ENCODE measurements at places on chromosomes 2 and 18.
A peak's percentile ranks its signal among the peaks of the same experiment; 100 is the strongest.

DNA sequence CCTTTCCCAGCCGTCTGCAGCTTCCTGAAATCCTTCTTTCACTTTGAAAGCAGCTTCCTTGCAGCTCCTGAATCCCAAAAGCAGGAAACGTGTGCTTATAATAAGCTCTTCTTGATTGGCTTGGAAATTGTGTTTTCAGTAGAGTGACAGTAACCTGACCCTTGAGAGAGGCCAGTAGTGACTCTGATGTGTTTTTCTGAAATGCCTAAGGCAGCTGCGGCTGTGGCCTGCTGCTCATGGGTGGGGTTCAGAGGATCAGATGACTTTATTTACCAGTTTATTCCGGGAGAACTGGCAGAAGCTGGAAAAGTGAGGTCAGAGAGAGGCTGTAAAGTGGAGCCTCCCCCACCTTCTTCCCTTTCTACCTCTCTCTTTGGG is 31.9 kb upstream of the RPIA start:
- no peak for DNase-seq

GRCh38 chr2:42401773-42402172 is 40.8 kb upstream of the COX7A2L start:
- DNase-seq: no peak

GRCh38 chr2:3172265-3172935 is 205.2 kb downstream of the EIPR1 start:
- no peak for DNase-seq

DNA sequence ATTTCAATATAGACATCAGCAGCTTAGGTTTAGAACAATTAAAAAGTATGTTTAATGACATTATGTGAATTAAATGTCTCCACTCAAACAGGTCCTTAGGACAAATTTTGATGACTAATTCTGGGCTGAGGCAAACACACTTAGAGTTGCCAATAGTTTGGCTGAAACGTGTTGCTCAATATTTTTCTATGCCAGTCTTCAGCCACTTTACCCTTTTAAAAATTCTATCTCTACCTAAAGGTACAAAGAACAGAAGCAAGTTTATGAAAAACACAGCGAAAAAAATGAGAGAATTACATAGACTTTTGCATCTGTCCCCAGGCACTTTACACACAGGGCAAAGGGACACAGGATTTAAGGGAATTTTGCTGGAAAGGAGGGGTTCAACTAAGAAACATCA is 4.5 kb downstream of the IDH1 start:
- DNase-seq: no peak

DNA sequence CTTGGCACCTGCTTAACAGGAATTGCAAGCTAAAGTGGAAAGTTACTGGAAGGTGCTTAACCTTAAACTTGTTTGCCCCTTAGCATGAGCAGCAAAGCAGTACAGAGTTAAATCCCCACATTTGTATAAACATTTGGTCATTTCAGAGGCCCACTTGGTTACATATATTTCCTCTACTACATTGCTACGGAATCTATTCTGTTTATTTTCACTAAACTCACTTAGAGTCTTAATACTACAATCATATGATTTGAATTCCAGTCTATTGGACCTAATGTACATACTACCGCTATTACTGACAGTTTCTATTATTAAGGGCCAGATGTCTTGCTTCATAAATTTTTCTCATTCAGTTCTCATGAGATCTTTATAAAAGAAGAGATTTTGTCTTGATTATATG is 1294.0 kb downstream of the LRP1B start:
- DNase-seq: no peak

- DNase-seq: no peak
Observed at GRCh38 chr2:104977958-104978357, 59.9 kb upstream of the MRPS9 start.

DNA sequence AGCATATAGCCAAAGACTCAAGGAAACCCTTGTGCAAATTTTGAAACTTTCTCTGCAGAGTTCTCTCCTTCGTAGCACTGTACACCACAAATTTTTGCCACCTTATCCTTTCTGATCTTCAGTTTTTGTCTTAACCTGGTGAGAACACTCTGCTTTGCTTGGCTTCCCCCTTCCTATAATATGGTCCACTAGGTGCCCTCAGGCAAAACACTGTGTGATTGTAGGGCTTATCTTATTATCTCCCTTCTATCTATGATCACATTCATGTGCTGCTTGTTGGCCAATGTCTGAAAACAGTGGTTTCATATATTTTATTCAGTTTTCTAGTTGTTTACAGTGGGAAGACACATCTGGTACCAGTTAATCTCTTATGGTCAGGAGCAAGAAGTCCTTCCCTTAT is 111.1 kb downstream of the MTX2 start:
- DNase-seq: no peak

GRCh38 chr18:9712611-9713010 is 4.5 kb downstream of the RAB31 start:
- DNase-seq: no peak

GRCh38 chr2:74387346-74387745 is 7.2 kb upstream of the DCTN1 start:
- DNase-seq: no peak

DNA sequence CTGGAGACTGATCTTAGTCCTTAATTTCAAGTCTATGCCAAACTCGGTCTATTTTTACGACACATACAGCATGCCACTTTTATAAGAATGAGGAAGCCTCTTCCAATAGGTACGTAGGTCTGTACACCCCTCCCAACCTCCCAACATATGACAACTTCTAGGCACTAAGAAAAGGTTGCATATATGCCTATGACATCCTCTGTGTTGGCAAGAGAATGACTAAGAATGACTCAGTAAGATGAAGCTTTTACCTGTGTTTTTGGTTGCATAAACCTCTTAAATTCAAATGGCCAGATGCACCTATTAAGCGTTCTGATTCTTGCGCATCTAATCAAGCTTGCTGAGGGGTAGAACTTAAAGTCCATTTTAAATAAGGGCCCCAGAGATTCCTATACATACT is 586.4 kb upstream of the ZEB2 start:
- no peak for DNase-seq

DNA sequence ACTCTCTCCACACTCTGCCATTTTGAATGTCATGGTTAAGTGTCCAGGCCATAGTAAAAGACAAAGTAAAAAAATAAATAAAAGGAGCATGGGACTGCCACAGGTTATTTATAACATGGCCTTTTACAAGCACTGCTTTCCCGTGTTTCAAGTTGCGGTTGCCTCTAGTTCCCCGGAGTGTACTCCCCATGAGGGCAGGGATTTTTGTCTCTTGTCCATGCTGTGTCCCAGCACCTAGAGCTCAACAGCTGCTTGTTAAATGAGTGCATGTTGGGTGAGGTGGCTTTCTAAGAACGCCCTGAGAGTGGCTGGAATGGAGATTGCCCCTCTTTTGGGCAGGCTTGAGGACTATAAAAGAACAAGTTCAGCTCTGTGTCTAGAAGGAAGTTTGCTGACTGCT is 8.4 kb downstream of the CAVIN2 start:
- DNase-seq: no peak

DNA sequence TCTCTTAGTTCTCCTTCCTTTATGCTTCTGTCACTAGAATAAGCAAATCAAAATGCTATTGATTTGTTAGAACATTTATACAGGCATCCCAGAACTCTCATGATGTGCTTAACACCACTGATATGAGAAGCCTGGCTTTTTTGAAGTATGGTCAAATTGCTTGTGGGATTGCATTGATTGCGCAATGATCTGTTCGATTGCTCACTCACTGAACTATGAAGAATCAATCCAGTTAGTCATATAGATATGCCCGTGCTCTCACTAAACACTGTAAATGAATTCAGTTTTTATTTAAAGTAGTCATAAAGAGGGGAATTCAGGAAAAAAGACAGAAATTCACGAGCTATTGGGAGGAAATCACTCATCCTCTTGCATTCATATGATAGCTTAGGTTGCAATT is 1237.8 kb downstream of the SUCLG1 start:
- no peak for DNase-seq

DNA sequence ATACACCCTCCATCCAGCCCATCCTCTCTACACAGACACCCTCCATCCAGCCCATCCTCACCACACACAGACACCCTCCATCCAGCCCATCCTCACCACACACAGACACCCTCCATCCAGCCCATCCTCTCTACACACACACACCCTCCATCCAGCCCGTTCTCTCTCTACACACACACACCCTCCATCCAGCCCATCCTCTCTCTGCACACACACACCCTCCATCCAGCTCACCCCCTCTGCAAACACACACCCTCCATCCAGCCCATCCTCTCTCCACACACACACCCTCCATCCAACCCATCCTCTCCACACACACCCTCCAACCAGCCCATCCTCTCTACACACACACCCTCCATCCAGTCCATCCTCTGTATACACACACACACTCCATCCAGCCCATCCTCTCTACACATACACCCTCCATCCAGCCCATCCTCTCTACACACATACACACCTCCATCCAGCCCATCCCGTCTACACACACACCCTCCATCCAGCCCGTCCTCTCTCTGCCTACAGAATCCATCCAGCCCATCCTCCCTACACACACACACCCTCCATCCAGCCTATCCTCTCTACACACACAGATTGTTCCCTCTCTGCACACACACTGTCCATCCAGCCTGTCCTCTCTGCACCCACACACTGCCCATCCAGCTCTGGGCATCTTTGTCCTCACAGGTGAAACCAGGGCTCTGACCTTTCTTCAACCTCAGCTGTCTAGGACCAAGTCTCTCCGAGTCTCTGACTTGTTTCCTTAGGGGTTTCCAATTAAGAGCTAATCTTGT is 81.2 kb downstream of the EIPR1 start:
- DNase-seq: no peak

DNA sequence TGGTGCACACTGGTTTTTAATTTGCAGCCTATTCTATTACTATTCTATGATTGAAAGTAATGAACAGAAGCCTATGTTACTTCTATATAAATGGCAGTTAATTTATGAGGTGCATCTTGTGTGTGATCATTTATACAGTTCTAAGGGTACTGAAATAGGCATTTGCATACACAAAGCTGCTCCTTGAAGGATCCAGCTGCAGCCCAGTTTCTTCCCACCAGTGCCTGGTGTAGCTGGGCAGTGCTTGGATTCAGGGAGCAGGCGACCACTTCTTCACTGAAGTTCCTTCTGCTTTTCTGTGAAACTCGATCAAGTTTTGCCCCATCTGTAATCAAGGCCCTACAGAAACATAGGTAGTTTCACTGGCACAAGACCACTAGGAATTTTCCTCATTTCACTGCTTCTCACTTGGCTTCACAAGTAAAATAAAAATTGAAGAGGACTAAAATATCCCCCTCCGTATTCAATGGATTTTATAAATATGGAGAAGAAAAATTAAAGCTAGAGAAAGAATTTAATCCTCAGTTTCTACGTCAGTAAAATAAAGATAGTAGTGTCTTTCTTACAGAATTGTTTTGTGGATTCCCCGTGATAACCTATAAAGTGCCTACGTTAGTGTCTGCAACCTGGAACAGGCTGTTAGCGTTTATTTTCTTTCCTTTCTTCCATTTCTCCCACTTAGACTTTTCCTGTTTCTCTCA is 1.7 kb upstream of the LPIN2 start:
- DNase-seq: no peak

DNA sequence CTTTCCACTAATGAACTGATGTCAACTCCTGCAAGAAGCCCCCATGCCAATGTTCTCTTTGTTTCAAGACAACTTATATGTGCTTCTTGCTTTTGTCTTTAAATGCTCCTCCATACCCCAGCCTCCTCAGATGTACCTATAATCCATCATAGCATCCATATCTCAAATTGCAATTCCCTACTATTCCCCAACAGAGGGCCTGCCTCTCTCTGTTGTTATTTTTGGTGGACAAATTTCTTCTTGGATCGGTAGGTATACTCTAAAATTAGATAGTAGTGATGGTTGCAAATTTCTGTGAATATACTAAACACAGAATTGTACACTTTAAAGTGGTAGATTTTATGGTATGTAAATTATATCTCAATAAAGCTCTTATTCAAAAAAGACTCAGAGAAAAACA is 820.1 kb downstream of the METTL4 start:
- no peak for DNase-seq

DNA sequence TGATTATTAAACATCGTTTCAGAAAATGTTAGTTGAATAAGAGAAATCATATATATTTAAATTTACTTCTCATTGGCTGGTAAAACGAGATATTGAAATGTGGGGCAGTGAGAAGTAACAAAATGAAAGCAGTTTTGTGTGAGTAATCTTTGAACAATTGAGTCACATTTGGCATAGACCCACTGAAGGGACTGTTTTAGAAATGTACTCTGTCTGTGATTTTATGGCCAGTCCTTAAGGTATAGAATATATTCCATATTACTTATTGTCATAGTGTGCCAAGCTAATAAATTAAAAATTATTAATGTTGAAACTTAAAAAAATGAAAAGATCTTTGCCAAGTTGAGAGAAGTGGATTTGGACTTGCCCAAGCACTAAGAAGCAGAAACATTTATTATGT is 222.4 kb upstream of the COL3A1 start:
- DNase-seq: no peak

DNA sequence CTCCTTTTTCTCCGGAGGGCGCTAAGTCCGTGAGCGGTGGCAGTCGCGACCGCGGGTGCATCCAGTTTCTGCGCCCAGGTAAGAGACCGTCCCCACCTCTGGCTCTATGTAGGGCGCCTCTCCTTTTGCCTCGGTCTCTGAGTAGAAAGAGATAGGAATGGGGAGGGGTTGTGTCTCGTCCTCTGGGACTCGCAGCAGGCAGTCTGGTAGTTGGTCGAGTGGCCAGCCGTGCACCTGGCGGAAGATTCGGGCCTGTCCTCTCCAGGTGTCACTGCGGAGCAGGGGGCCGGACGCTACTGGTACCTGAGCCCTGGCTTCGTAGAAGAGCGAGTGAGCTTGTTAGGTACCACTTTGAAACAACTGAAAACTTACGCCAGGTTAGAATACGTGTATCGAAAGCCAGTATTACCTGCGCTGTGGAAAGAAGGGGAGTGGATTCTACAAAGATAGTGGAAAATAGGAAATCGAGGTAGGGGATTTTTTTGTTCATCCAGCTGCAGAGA is 403 bp downstream of the MAP2 start:
- DNase-seq: peak; percentile 27

DNA sequence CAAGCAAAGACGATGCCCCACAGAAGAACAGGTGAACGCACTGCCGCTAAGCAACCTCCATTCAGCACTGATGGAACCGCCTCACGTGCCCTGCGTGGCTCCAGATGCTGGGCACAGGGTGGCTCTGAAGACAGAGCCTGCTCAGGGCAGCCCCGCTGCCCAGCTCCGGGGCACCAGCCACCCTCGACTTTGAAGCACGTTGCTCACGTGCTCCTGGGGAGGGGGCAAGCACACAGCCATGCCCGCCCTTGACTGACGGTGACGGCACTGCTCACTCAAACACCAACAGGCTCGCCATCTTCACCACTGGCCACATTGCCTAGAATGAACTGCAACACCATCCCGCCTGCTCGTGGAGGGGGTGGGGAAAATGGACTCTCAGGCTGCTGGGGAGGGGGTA is 251.3 kb downstream of the HDAC4 start:
- DNase-seq: peak; percentile 0

DNA sequence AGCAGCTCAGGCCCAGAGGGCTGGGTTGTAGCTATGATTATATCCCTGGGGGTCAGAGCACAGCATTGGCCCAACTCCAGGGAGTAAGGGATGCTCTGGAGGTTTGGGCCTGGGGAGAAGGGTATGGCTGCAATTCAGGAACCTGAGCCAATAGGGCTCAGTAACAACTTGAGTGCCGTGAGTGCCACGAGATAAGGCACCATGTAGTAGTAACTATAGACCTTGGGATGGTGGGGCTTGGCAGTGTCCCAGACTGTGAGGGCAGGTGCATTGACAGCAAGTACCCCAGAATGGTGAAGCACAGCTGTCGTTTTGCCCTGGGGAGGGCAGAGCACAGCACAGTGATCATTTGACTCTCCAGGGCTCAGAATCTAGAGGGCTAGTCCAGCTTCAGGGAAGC is 45.1 kb upstream of the ZNF396 start:
- no peak for DNase-seq

All from nephron progenitor cell (in vitro differentiated cells).